HepG2 (cell line): ENCODE measurements at places on chromosomes 1 and 21. TPM values are rescaled to one million over a fixed set of nuclear protein-coding genes. Genes with fewer than 3 reads are reported as not detected.

DNA sequence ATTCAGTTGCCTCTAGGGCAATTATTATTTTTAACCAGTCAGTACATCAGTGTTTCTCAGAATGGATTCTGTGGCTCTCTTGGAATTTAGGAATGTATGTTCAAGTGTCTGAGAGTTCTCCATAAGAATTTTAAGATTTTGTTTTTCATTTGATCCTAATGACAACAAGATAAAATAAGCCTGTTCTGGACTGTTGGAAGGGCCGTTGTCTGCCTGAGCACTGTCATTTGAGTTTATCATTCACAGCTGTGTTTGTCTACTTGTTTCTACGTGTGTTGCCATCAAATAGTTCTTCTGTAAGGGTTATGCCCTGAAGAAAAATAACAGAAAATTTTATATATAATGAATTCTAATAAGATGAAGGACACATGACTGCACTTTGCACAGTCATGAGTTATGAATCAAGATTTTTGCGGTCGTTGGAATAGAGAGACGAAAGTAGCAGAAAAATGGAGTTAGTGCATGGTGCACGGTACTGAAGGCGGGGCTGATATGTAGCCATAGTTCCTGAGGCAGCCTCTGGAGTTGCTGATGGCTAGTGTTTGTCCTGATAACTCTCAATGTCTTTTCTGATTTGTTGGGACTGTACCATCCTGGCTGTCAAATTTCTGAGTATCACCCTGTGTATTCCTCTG lies 92.5 kb downstream of the NOS1AP start:
- DNase-seq = no peak

DNA sequence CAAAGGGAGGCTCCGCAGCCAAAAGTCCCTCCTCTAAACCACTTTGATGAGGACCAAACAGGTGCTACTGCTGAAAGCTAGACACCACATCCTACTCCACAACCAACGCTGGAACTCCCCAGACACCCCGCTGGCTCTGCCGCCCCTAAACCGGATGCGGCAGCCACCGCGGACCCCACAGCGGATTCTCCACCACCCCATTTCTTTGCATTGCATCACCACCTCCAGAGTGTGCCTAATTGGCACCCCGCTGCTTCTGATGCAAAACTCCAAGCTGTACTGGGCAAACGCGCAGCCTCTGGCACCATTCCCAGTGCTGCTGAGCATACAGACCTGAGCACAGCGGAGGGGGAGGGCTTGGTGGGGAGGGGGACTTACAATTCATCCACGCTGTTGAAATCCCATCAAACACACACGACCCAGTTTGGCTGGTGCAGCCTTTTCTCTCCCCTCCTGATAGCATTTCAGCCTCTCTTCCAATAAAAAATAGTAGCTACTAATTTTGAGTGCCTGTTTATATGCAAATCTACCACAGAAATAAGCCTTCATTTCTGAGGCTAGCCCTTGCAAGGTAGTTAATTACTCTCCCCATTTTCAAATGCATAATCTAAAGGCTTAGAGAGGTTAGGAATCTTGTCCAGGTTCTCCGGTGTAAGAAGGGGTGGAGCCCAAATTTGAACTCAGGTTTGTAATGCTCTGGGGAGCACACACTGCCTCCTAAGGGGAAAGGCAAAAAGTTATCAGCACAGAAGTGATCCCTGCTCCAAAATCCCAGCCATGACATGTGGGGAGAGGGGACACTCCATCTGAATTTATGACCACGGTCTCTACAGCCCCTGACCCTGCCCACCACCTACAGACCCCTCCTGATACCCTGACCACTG lies 12.2 kb upstream of the RGS16 start:
- no peak for DNase-seq

DNA sequence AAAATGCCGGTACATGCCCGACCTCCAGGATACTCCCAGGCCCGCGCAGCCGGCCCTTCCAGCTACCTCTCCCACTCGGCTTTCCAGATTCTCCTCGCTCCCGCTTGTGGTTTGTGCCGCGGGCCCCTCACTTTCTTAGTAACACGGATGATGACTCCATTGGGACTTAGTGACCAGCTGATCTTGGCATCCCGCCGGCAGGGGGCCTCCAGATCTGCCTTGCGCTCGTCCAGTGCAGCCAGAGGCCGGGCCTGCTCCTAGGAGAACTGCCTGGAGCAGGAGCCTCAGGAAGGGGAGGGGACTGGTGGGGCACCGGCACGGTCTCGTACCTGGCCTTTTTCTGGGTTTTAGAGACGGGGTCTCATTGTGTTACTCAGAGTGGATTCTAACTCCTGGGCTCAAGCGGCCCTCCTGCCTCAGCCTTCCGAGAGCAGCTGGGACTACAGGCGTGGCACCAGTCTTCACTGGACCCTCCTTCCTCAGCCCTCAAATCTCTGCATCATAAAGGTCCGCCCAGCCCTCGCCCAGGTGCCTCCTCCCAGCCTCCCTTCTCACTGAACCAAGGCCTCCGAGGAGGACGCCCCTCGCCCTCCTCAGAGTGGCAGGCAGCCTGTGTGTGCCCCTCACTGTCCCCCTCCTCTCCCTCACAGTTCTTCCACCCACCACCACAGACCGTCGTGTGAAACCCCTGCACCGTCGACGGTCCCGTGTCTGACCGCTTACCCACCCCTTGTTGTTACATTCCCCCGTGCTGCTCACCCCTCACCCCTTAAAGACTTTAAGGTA lies 78.6 kb downstream of the SLC25A24 start:
- DNase-seq = peak; percentile 6

DNA sequence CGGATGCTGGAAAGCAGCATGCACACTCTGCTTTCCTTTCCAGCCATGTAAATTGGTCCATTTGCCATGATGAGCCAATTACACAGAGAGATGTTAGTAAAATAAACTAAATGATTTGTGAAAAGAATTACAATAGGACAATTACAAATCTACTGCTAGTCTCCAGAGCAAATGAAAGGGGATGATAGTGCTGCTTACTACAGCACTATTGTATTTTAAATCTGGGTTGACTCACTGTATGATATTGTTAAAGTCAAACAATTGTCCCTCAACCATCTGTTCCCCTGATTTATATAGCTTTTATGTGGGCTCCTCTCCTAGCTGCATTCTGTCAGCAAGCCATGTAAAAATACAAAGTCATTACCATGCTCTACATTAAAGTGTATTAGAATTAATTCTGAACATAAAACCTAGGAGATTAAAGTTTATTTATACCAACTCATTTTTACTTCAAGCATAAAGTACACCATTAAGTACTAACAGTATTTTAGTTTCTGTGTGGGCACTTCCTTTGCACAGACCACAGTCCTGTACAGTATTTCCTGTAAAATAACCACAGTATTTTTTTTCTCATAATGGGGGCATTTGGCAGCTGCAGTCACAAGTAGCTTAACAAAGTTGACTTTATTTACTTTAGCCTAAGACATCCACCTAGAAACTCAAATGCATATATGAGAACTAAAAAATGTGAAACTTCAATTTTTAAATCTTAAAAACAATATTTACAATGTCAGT lies 135.8 kb downstream of the VAV3 start:
- DNase-seq = no peak

DNA sequence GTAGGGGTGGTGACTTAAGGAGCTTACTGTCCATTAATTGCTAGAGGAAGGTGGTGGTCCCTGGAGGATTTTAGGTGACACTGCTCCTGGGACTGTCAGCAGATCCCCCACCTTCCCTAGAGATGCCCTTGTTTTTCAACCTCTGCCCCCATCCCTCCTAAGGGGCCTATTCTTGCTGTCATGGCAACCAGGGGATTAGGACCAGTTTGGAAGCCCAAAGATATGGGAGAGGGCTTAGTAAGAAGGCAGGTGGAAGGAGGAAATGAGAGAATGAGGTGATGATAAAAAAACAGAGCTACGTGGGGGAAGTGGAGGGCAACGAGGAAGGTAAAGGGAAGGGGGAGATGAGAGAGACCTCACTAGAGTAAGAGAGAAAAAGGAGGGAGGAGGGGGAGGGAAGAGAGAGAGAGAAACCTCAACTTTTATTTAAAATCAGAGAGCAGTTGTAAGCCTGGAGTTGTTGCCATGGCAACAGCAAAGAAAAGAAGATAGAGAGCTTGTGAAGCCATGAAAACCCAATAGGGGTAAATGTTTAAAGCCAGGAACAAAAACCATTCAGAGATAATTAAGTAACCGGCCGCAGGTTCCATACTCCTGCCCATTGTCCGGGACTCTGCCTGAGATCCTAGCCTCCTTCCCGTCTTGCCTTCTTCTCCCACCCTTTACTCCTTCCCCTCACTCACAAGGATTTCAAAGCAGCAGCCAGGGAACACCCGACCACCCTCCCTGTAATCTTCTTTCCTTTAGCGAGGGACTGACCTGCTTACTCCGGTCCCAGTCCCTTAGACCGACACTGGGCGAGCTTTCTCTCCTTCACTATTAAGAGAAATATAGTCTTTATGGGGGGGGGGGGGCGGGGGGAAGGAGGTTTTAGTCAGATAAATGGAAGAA lies 20.6 kb downstream of the KIRREL1 start:
- no peak for DNase-seq

DNA sequence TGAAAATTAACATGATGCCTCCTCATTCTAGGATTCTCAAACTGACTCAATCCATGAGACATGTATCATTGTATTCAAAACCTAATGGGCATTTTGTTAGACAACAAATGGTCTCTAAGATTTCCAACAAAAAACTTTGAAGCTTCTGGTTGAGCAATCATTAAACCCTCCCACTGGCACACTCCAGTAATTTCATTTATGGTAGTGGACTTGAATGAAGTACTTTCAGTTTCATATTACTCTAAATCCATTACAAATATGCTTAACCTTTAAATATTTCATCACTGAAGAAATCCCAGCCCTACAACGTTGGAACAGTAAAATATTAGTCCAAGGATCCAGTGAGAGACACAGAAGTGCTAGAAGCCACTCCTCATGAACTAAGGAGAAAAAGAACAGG lies 43.5 kb downstream of the GBP6 start:
- DNase-seq = no peak

DNA sequence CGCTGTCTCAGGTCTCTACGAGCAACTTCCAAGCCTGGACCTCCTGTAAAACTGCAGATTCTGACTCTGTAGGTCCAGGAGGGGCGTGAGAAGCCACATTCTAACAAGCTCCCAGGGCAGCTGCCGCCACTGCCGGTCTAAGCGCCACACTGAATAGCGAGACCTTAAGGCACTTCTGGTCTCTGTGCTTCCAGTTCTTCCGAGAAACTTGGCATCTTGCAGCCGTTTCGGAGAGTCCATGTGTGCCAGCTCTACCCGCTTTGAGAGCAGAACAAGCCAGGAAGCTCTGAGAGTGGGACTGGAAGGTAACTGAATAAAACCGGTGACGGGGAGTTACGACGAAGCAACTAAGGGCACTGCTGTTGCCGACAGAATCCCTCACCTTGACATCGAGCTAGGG lies 12.5 kb downstream of the AGT start:
- DNase-seq = no peak

- DNase-seq = peak; percentile 41
These were observed 111.8 kb downstream of the POU2F1 start for GRCh38 chr1:167332503-167332902.

DNA sequence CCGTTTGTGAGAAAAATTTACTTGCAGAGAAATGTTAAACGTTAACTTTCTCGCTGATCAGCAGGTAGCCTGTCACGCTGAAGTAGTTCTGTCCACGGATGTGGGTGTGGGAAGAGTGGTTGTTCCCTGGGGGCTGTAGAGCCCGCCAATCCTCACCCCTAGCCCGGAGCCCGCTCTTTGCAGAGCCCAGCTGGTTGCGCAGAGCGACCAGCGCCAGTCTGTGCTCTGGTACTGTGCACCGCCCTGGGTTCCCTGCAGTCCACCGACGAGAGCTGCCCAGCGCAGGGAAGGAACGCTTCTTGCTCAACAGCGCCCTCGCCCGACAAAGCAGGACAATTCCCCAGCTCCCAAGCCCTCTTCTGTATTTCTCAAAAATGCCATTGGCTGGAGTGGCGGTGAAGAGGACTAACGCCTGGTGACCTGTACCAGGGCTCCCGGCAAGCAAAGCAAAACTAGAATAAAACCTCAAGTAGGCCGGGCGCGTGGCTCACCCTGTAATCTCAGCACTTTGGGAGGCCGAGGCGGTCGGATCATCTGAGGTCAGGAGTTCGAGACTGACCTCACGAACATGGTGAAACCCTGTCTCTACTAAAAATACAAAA lies 3.3 kb downstream of the RIPPLY3 start:
- DNase-seq = peak; percentile 83

- no peak for DNase-seq
These were observed 106.1 kb downstream of the PDE9A start for GRCh38 chr21:42759594-42759927.

Gene GPR61
- polyA plus RNA-seq = not detected in 2 replicates
